ENCODE measurements at places on chromosomes 5 and 9.

- DNase-seq = peak; percentile 67
Observed at GRCh38 chr5:36743891-36744772, 132.4 kb upstream of the NIPBL start.

DNA sequence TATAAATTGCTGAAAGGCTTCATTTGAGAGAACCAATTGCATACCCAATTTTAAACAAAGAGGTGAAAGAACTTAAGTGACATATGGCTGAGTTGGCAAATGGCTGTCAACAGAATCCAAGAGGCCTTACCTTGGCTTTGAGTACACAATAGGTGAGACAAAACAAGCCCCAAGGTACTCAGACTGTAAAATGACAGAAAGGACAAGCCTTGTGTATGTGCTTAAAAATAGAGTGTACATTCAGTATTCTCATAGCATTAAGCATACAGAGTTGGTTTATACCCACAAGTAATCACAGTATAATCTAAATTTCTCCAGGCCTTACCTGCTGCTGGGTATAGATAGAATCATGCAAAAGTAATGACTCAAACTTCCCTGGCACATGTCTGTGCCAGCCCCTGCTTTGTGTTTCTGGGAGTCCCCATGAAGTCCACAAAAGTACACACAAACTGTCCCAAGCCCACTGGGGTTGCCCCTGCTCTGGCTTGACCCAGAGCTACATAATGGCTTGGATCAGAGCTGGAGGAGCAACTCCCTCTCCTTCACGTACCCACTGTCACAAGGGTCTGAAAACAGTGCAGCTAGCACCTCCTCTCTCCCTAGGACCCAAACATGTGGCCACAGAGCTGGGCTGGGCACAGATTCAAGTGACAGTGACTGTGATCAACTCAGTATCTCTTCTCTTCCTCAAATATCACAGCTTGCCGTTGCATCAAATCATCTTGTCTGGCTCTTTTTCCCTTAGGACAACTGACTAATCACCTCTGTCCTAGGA lies 250.8 kb downstream of the ENC1 start:
- DNase-seq = no peak

DNA sequence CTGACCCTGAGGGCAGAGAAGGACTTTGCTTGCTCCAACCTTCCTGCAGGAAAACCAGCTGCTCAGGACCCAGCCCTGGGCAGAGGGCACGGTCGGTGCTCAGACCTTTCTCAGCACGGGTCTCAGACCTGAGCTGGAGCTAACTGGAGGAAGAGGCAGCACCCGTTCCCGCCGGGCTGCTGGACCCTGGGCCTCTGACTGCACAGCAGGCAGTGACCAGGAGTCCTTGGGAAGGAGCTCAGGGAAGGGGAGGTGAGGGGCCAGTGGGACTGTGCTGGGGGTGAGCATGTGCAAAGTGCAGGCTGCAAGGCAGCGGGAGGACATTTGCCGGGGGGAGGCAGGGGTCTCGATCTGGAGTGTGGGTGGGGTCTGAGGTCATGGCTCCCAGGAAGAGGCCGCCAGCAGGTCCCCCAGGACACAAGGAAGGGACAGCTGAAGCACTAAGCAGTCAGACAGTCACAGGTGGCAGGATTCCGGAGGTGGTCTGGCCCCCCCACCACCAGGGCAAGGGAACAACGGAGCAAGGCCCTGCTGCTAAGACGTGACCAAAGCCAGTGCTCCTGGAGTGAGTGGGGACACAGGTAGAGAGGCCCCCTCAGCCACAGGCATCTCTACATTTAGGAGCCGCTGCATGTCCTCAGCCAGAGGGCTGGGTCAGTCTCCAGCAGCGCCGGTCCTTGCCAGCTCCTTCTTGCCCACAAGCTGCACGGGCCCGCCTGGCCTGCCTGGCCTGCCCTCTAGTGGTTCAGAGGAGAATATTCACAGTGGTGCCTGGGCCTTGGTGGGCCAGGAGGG lies 4.8 kb upstream of the DPM2 start:
- peak; percentile 64 for DNase-seq

DNA sequence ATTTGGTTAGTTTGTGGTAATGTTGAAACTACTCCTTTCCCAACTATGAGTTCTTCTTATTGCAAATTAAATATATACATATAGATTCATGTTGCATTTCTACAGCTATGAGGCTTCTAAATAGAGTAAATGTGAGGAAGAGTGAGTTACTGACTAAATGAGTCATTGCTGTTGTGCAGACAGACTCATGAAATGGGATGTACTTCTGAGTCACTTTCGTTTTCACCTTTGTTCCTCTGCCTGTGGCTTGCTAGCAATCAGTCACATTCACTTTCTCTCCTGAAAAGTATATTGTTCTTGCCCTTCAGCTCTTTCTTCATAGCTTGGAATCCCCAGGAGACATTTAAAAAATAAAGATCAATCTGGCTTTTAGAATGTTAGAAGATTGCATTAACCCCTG lies 295.5 kb upstream of the SMC2 start:
- DNase-seq = peak; percentile 49

DNA sequence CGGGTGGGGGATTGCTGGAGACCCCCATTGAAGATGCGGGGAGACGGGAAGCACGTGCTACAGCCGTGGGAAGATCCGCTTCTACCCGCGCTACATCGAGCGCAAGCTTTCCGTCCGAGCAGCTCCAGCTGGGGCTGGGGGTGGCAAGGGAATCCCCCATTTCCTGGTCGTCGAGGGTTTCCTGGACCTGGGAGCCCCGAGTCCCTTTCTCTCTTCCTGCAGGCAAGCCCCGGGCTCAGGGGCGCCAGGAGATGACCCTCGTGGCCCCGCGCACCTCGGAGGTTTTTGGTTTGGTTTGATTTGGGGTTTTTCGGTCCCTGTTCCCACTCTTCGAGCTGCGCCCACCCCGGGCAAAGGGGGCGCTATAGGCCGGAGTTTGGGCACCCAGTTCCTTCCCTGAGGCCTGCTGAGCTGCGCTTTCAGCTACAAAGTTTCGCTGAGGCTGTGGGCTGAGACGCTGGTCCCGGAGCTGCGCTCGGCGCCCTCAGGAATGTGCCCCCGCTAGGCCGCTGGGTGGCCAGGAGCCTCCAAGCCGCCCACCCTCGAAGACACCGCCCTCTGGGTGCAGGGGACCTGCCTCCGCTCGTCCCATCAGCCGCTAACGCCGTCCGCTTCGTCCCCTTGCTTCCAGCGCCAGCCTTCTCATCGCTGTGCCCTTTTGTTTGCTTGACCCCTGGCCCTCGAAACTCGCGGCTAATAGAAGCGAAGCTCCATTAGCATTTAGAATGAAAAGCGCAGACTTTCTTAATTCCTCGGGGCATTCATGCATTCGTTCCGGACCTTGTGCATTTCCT lies 2.9 kb downstream of the NR4A3 start:
- peak; percentile 36 for DNase-seq

DNA sequence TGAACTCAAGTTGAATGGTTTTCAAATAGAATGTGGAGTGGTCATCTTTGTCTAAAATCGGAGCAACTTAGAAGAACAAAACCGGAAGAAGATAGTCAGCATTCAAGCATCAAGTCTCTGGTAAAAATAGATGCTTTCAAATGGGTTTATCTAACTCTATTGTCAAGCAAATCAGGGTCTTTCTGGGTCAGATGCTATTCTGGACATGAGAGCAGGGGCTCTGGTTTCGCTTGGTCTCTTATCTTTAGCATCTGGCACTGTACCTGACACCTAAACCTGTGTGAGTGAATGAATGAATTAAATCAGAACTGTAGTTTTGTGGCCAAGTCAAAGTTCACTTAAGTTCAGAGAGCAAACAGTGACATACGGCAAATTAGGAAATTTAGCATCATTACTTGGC lies 173.5 kb downstream of the SLIT3 start:
- no peak for DNase-seq

DNA sequence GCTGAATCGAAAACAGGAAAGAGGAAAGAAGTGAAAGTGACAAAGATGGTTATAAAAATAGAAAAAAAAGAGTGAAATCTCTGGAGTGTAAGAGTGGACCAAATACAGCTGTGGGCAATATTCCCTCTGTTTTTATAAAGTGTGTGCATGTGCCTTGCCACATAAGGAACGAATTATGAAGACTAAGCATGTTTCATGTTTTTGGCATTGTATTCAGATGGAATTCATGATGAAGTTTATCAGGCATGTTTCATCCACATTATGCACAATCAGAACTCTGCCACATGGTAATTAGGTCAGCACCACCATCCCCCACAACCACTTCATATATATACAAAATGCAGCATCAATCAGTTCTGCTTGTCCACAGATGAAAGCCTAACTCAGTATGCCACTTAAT lies 348.0 kb downstream of the ZNF608 start:
- no peak for DNase-seq

DNA sequence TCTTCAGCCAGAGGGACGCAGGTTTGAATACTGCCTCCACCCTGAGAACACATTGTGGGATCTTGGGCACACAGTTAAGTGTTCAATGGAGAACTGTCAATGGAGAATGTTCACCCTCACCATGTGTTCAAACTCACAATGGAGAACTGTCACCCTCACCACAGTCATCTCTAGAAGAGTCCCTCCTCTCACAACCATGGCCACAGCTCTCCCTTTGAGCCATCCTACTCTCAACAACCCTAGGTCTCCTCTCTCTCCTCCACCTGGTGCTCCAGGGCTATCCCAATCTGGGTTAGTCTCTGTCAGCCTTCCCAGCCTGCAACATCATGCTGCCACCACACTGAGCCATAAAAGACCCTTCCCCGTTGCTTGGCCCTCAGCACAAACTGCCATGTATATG lies 36.3 kb upstream of the HAND1 start:
- DNase-seq = no peak

DNA sequence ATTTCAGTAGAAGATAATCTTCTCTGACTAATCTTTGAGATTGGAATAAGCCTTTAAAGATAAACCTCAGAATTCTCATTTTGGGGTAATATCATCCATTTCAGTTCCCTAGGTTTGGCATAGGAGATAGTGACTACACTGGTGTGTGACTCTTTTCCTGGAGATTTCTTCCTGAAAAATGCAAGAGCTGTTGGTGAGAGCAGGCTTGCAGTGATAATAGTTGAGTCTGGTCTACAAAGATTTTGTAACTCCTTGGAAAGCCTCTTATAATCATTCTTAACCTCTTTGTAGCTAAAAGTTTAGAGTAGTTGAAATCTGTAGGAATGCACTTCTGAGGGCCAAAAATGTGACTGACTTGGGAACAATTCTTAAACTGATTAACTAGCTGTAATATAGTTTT lies 23.4 kb downstream of the RANBP17 start:
- peak; percentile 65 for DNase-seq

GRCh38 chr9:37380570-37380969 lies 41.9 kb upstream of the GRHPR start:
- no peak for DNase-seq

- DNase-seq = no peak
Observed at GRCh38 chr9:114078021-114078780, at the start of gene AMBP. TSS of gene AMBP (minus strand) at chr9:114078300. CDS start at chr9:114078209, 91 bp downstream.

- peak; percentile 49 for DNase-seq
Observed at GRCh38 chr5:125057912-125058826, 311.7 kb upstream of the ZNF608 start.

- DNase-seq = peak; percentile 69
Observed at GRCh38 chr9:36625006-36625615, 52.4 kb downstream of the MELK start.

DNA sequence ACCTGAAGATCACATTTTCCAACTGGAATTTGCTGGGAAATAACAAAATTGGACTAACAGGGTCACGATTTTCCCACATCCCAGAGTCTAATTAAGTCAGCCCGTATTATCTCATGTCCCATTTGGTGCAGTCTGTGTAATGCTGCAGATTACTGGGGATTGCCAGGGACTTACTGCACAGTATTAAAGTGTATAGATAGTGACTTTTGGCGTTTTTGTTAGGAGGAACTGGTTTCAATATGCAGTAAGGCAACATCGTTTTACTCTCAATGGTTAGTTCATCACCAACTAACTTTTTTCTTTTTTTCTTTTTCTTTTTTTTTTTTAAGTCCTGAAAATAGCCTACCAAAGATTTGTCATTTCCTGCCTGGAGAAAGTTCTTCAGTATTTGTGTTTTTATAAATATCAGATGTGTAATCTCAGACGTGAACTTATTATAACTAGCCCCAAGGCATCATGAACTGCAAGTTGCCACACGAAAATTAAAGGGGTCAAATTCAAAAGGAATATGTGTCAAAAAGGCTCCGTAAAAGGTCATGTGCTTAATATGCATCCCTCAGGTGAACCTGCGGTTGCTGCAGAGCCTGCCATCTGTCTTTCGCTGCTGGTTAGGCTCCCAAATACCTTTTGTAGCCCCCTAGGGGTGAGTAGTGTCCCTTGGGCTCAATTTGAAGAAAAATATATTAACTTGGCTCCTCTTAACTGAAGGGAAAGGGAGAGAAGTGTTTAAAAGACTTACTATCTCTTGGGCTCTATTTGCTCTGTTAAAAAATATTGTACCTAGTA lies 176.7 kb upstream of the ADAMTSL1 start:
- peak; percentile 11 for DNase-seq

DNA sequence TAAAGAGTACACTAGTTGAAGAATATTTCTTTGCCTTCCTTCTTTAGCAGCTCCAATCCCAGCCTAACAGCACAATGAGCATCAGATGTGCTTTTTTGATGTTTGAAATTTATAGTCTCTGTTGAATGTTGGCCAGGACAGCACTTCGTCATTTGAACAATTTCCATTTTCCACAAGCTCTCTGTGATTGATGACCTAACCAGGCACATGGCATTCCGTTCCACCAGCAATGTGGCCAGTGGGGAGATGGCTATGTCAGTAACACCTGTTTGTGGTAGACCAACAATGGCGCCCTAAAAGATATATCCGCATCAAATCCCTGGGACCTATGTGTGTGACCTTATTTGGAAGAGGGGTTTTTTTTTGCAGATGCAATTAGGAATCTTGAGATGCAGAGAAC lies 66.8 kb downstream of the PALM2AKAP2 start:
- DNase-seq = no peak

GRCh38 chr9:13173553-13173952 lies 105.9 kb downstream of the MPDZ start:
- DNase-seq = no peak

- DNase-seq = no peak
Observed at GRCh38 chr5:107502676-107503060, 168.1 kb downstream of the EFNA5 start.

DNA sequence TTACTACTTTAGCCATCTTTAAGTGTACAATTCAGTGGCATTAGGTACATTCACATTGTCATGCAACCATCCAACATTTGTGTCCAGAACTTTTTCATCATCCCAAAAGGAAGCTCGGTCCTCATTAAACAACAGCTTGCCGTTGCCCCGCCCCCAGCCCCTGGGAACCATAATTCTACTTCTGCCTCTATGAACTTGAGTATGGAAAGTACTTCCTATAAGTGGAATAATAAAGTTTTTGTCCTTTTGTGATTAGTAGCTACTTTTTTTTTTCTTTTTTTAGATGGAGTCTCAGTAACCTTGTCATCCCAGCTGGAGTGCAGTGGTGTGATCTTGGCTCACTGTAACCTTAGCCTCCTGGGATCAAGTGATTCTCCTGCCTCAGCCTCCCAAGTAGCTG lies 5.0 kb downstream of the GBGT1 start:
- DNase-seq = no peak
